ENCODE measurements at places on chromosomes 1 and 21.

- DNase-seq, result no peak
These were observed 1.1 kb downstream of the LGALS8 start for GRCh38 chr1:236524895-236525184.

GRCh38 chr1:107263291-107263915 is 122.6 kb downstream of the NTNG1 start:
- DNase-seq, result no peak

GRCh38 chr1:175733722-175734121 is 9.7 kb downstream of the TNR start:
- DNase-seq, result no peak

GRCh38 chr1:68378296-68379084 is 71.3 kb downstream of the RPE65 start:
- DNase-seq, result no peak

GRCh38 chr1:181612100-181612499 is 128.8 kb downstream of the CACNA1E start:
- no peak for DNase-seq

DNA sequence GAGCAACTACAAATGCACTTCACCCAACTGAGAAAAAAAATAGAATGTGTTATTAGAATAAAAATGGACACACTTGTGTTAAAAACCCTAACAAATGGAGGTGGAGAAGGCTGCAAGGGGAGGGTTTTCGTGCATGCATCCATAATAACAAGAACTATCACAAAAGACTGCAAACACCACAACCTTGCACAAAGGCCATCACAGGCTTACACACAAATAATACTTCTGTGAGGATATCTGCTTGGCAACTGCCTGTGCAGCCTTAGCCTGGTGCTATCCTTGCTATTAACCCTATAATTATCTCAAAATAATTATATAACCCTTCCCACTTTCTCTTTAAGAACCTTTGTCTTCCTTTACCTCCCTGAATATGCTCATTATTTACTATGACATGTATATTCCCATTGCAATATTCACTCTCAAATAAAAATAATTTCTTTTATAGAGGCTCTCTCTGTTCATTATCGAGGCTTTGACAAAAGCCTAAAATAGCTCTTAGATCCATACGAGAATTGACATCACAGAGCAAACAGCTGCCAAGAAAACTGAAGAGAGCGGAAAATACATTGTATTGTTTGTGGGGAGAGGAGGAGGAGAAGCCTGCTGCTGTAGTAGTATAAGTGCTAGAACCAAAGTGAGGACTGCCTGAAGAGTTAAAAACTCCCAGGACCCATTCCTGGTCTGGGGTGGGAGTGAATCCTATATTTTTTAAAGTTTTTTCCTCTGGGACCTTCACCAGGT is 1768.7 kb downstream of the BRINP3 start:
- no peak for DNase-seq

- no peak for DNase-seq
These were observed 63.3 kb downstream of the RHOU start for GRCh38 chr1:228798548-228798947.

DNA sequence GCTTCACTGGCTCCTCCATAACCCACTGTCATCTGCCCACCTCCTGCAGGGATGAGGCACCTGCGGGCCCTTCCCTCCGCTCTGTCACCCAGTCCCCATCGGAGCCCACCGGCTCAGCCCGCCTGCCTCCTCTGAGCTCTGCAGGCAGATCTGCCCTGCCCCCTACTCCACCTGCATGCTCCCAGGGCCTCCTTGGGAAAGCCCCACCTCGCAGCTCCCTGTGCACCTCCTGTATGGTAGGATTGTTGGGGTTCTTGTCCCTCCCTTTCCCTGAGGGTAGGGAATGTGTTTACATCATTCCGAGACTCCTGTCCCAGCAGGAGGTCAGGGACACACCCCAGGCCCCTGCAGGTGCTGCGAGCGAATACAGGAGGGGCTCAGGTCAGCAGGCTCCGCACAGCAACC is 50.5 kb downstream of the SIK1 start:
- DNase-seq, result no peak

DNA sequence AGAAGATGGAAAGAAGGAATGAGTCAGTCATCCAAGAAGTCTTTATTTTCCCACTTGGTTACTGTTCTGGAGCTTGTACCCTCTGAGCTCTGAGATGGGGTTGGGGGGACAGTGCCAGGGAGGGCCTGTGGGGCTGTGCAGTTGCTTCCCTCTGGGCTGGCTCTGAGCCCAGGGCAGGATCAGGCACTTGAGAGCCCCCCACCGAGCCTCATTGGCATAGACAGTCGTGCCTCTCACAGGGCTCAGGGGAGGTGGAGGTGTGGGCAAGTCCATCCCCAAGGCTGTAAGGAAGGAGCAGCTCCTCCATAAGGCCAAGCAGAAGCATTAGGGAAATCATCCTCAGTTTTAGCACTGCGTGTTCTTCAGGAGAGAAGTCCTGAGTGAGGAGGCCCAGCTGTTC is 2.5 kb upstream of the ARL8A start:
- DNase-seq, result no peak

Measured in NCI-H2171 treated with DMSO at 0.1 percent for 48 hours (cell line).